ENCODE measurements at places on chromosomes 12 and 14. TPM values are rescaled to one million over a fixed set of nuclear protein-coding genes. Genes with fewer than 3 reads are reported as not detected.

STXBP6 gene
- polyA plus RNA-seq = not detected

- no peak overlapping the region for H3K4me3 ChIP-seq
- no peak overlapping the region for H3K27ac ChIP-seq
- DNase-seq = no peak
- no peaks in the 10 kb centered on the region for H3K36me3 ChIP-seq
These were observed 27.7 kb upstream of the DHRS2 start for GRCh38 chr14:23608454-23608853.

- H3K4me3 ChIP-seq = no peak overlapping the region
- DNase-seq = no peak
- no peaks in the 10 kb centered on the region for H3K36me3 ChIP-seq
- H3K27ac ChIP-seq = no peak overlapping the region
- H3K4me1 ChIP-seq = peaks cover 6% of the 10 kb centered on the region
These were observed 100.3 kb upstream of the PLEKHG7 start for GRCh38 chr12:92602476-92602875.

DNA sequence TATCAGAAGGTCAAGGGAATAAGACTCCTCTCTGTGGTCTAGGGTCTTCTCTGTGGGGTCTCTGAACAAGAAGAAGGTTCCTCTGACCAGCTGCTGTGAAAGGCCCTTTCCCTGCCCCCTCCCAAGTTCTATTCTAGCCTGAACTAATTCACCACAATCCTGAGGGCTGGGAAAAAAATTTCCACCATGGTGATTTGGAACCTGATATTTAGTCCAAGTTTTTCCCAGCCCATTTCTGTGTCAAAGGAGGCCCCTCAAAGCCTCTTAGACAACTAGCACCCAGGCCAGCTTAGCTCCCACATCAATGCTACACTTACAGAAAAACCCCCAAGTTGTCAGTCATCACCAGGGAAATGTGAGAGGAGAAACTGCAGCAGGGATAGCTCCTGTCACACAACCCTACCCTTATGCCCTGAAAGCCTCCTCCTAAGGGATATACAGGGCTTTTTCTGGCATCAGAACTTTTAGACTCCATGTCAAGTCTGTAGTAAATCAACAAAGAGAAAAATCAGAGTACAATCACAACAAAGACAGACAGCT lies 4.5 kb downstream of the FMNL3 start:
- no peak overlapping the region for H3K4me3 ChIP-seq
- no peaks in the 10 kb centered on the region for H3K27me3 ChIP-seq
- no peak for DNase-seq
- H3K27ac ChIP-seq = no peak overlapping the region
- H3K4me1 ChIP-seq = peaks cover 74% of the 10 kb centered on the region
- no peaks in the 10 kb centered on the region for H3K36me3 ChIP-seq

GRCh38 chr14:50659327-50659974 lies 8.7 kb downstream of the SAV1 start:
- no peak overlapping the region for H3K27ac ChIP-seq
- peaks cover 27% of the 10 kb centered on the region for H3K4me1 ChIP-seq
- no peaks in the 10 kb centered on the region for H3K27me3 ChIP-seq
- H3K4me3 ChIP-seq = no peak overlapping the region

CCDC85C gene
- 0.35 TPM for polyA plus RNA-seq

Data from B cell (primary cell).